ENCODE measurements at places on chromosomes 16 and 17. TPM values are rescaled to one million over a fixed set of nuclear protein-coding genes. Genes with fewer than 3 reads are reported as not detected.

GRCh38 chr17:76880268-76880667 is 12.1 kb downstream of the MGAT5B start:
- no peak overlapping the region for H3K27ac ChIP-seq
- no peaks in the 10 kb centered on the region for H3K4me1 ChIP-seq
- no peak for DNase-seq
- H3K4me3 ChIP-seq: no peak overlapping the region

GRCh38 chr17:72562615-72563188 is 441.9 kb downstream of the SOX9 start:
- H3K36me3 ChIP-seq: no peaks in the 10 kb centered on the region
- no peak overlapping the region for H3K4me3 ChIP-seq
- no peaks in the 10 kb centered on the region for H3K27me3 ChIP-seq
- DNase-seq: no peak

GRCh38 chr17:3551189-3551588 is 6.4 kb downstream of the TRPV3 start:
- H3K27ac ChIP-seq: no peak overlapping the region
- H3K36me3 ChIP-seq: no peaks in the 10 kb centered on the region
- H3K27me3 ChIP-seq: no peaks in the 10 kb centered on the region
- H3K4me3 ChIP-seq: no peak overlapping the region

DNA sequence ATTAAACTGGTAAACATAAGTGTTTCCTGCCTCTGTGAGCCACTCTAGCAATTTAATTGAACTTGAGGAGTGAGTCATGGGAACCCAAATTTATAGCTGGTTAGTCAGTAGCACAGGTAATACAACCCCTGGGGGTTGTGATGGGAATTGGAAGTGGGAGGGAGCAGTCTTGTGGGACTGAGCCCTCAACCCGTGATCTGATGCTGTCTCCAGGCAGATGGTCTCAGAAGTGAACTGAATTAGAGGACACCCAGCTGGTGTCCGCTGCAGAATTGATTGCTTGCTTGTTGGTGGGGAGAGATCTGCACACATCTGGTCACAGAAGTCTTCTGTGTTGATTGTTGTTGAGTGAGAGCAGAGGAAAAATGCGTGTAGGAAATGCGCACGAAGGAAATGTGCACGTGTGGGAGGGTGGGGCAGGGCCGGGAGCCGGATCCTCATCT is 7.7 kb upstream of the ST6GALNAC2 start:
- H3K27ac ChIP-seq: no peak overlapping the region
- no peak for DNase-seq
- H3K4me3 ChIP-seq: no peak overlapping the region
- H3K4me1 ChIP-seq: no peaks in the 10 kb centered on the region

- no peaks in the 10 kb centered on the region for H3K36me3 ChIP-seq
- H3K4me1 ChIP-seq: peaks cover 11% of the 10 kb centered on the region
- H3K27me3 ChIP-seq: no peaks in the 10 kb centered on the region
- DNase-seq: no peak
- no peak overlapping the region for H3K4me3 ChIP-seq
Observed at GRCh38 chr17:71803656-71804284, 317.1 kb upstream of the SOX9 start.

DNA sequence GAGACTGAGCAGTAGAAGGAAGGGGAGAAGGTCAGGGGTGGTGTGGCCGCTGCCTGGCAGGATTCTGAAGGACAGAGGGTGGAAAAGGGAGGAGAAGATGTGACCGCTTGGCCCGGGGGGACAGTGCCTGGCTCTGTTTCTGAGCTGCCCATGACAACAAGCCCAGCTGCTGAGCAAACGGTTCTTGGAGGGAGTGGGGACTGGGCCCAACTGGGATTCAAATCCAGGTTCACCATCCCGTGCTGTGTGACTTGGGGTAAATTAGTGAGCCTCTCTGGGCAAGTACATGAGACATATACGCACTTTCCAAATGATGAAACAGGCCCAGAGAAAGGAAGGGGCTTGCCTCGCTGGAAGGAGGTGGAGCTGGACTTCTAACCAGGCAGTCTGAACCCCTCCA is 23.3 kb downstream of the SEC14L5 start:
- no peaks in the 10 kb centered on the region for H3K36me3 ChIP-seq
- no peak overlapping the region for H3K27ac ChIP-seq
- no peak for DNase-seq
- no peak overlapping the region for H3K4me3 ChIP-seq

DNA sequence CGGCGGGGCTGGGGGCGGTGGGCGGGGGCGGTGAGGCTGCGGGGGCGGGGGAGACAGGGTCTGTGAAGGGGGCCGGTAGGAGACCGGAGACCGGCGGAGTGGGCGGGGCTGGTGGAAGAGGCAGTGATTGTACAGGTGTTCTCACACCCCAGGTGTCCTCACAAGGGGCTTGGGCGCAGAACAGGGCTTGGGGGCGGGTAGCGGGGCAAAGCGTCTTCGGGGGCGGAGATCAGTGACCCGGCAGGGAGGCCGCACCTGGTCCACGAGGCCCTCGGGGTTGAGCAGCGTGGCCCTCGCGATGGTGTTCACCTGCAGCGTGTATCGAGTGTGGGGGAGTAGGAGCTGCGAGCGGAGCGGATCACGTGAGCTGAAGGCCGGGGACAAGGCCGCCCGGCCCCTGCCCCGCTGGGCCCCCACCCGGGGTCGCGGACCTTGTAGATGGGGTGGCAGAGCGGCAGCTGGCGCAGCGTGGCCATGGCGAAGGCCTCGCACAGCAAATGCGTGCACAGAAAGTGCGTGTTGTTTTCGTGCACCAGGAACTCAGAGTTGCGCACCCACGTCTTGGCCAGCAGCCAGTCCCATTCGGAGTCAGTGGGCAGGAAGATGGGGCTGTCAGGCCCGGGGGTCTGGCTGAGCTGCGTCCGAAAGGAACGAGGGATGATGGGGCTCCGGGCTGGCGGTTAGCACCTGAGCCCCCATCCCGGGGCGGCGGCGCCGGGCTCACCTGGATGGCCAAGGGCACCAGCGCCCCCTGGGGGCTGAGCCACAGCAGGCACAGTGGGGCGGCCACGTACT is 8.5 kb downstream of the ALOXE3 start:
- H3K36me3 ChIP-seq: no peaks in the 10 kb centered on the region
- H3K4me1 ChIP-seq: peaks cover 5% of the 10 kb centered on the region
- peak; percentile 55 for DNase-seq

DNA sequence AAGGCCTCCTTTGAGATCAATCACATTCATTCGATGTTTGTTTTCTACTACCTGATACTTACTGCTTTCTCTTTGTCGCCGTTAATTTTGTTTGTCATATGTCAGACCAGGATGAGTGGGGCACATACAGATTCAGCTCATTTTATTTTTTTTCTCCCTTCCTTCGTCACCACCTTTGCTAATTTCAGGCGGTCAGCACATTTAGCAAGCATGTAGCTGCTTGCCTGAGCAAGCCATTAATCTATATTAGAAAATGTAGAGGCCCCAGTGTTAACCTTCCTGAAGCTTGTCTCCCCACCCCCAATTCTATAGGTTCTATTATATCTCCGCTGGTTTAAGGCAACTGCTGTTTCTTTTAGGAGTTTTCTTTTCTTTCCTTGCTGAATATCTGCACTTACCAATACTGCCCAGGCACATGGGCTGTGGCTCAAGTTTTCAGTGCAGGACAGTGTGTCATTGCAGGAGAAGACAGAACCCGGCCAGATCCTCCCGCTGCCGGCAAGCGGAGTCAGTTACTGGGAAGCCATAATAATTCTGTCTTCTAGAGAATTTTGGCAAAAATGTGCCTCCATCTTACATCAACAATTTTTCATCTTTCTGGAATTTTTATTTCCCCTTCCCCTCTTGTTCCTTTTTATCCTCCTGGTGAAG is 714.3 kb downstream of the WWOX start:
- no peaks in the 10 kb centered on the region for H3K27me3 ChIP-seq
- H3K4me3 ChIP-seq: no peak overlapping the region
- no peak overlapping the region for H3K27ac ChIP-seq
- no peaks in the 10 kb centered on the region for H3K36me3 ChIP-seq
- H3K4me1 ChIP-seq: no peaks in the 10 kb centered on the region

- H3K36me3 ChIP-seq: no peaks in the 10 kb centered on the region
- H3K4me3 ChIP-seq: no peak overlapping the region
- no peak for DNase-seq
- H3K4me1 ChIP-seq: no peaks in the 10 kb centered on the region
- H3K27me3 ChIP-seq: no peaks in the 10 kb centered on the region
- no peak overlapping the region for H3K27ac ChIP-seq
Observed at GRCh38 chr17:13638855-13639458, 37.2 kb upstream of the HS3ST3A1 start.

Gene SPATA32
- 0.22 TPM for total RNA-seq

Gene TP53TG3
- not detected for total RNA-seq

Gene FAM117A
- 10.8 TPM for total RNA-seq

Gene TP53TG3C
- total RNA-seq: not detected

Gene FAM171A2
- total RNA-seq: 14.9 TPM

Gene CCDC92B
- not detected for total RNA-seq

Gene CRYM
- not detected for total RNA-seq

Gene GJD3
- total RNA-seq: not detected
